Left forelimb (tissue), 1 donor: ENCODE measurements at places on chromosomes 4 and X.

DNA sequence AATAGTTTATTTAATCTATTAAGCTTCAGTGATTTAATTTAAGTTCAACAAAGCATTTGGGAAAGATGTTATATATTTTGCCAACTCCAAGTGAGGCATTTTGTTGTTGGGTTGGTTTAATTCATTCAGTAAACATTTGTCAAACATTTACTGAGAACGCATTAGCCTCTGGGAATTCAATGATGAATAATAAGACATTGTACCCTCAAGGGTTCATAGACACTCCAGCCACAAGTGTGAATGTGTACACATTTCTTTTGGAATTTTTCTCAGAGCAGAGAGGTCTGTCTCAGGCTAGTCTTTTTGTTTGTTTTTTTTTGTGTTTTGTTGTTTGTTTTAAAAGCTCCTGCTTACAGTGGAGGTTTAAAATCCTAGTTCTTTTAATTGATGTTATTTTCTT lies 203.9 kb downstream of the SOWAHB start:
- no peak for DNase-seq

- no peak for DNase-seq
These were observed 198.4 kb downstream of the PALLD start for GRCh38 chr4:168695288-168695687.

GRCh38 chr4:120018786-120019185 lies 47.9 kb downstream of the MAD2L1 start:
- no peak for DNase-seq

DNA sequence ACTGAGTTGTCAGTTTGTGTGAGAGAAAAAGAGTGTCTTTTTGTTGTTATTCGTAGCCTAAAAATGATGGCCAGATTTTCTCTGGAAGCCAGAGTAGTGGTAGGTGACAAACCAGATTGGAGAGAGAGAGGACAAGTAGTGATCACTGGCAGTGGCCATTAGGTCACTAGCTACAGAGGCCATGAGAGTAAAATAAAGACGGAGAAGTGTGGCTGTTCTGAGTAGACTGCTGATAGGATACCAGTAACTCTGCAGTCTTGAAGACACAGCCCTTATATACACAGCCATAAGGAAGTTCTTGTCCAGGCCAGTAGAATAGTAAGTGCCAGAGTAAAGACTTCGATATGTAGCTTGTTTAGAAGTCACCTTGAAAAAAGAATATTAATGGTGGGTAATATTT lies 7.7 kb downstream of the SLC30A9 start:
- DNase-seq, result no peak

DNA sequence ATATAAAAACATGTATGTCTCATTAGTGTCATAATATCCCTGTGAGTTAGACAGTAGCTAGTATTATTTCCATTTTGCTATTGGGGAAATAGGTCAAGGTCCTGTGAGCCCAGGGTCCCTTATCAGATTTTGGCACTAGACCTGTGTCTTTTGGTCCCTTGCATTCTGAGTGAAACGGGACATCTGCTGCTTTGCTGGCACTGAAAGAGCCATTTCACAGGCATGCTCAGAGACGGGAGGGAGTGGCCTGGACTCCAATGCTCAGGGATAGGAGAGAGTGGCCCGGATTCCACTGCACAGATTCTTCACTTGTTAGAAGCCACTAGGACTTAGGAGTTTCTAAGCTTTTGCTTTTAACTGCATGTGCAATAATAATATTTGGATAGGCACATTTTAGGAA lies 177.2 kb downstream of the TSPAN5 start:
- no peak for DNase-seq

DNA sequence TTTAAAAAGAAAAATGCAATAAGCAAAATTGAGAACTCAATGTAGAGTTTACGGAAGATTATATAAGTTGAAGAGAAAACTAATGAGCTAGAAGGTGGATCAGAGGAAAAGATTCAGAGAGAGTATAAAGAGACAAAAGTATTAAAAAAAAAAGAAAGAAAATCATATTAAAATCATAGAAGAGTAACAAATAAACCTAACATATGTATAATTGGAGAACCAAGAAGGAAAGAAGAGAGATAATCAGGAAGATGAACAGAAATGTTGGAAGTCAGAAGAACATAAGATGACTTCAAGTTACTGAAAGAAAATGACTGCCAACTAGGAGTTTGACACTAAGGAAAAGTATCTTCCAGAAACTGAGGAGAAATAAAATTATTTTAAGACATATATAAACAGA lies 34.3 kb upstream of the ANTXR2 start:
- DNase-seq, result no peak
